Smooth muscle cell of the umbilical artery (primary cell): ENCODE measurements at places on chromosomes 16 and 17. TPM values are rescaled to one million over a fixed set of nuclear protein-coding genes. Genes with fewer than 3 reads are reported as not detected.

Gene SLC52A1
- total RNA-seq: under 0.01 TPM in 1 of 2 replicates, not detected in the other

Gene BRCA1
- total RNA-seq: 4.2 and 12.5 TPM in 2 replicates

Gene NFE2L1
- 233 and 532 TPM in 2 replicates for total RNA-seq

Gene CSH1
- not detected in 2 replicates for total RNA-seq

Gene USH1G
- not detected in 2 replicates for total RNA-seq

Gene RAB26
- 2.3 and 3.0 TPM in 2 replicates for total RNA-seq
